ENCODE measurements at places on chromosomes 4 and X.

DNA sequence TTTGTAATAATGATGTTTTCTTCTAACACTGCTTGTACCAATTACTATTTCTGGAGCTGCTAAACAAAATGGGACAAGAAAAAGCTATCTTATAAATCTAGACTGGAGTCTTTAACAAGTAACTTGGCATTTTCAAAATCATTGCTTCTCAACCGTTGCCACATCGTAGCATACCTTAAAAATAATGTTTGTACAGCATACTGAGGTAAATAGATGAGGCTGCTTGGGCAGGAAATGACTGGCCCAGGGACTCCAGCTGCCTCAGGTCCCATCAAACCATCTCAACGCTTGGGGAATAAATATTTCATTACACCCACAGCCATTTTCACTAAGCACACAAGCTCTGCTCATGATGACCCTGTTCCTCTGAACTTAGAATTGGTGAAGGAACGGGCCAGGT lies 115.1 kb downstream of the SPANXA1 start:
- DNase-seq, result no peak

GRCh38 chr4:109890076-109890475 lies 22.6 kb upstream of the EGF start:
- DNase-seq, result no peak

DNA sequence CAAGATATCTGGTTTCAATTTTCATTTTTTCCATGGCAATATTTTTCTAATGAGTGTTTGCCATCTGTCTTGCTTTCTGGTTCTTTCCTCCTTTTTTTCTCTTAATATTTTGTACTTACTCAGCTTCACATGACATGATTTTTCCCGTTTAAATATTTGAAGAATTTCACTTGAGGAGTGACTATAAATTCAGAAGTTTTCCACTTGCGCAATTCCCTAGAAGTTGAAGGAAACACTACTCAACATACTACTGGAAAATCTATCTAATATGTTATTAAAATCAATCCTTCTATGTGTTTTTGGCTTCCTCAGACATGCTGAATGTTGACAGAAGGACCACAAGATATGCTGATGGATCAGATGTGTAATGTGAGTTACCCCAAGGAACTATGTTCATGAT lies 36.8 kb upstream of the BANK1 start:
- no peak for DNase-seq

- DNase-seq, result no peak
Observed at GRCh38 chr4:165779950-165780670, 92.9 kb upstream of the TLL1 start.

GRCh38 chr4:184417802-184418511 lies 56.4 kb downstream of the IRF2 start:
- no peak for DNase-seq

All from right hindlimb (tissue), 1 donor.